ENCODE measurements at places on chromosomes 1 and 21.

- DNase-seq, result peak; percentile 40
Measured at GRCh38 chr1:217275655-217276398, 355.1 kb downstream of the GPATCH2 start.

- DNase-seq, result no peak
Measured at GRCh38 chr1:46577671-46578070, 26.2 kb upstream of the KNCN start.

GRCh38 chr1:93585059-93585966 is 96.3 kb downstream of the BCAR3 start:
- no peak for DNase-seq

DNA sequence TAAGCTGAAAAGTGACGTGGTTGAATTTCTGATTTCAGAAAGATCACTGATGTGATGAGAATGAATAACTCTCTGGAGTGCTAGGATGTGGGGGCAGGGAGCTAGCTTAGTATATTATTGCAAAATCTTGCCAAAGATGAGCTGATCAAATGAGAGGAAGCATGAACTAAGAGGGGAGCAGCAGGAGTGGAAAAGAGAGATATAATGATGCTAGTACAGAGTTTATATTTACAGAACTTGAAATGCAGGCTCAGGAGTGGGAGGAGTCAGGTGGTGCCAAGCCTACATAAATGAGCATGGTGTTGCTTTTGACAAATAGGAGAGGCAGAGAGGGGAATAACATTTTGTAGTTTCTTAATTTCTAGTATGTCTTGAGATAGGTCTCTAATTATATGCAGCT is 38.1 kb upstream of the NBL1 start:
- no peak for DNase-seq

DNA sequence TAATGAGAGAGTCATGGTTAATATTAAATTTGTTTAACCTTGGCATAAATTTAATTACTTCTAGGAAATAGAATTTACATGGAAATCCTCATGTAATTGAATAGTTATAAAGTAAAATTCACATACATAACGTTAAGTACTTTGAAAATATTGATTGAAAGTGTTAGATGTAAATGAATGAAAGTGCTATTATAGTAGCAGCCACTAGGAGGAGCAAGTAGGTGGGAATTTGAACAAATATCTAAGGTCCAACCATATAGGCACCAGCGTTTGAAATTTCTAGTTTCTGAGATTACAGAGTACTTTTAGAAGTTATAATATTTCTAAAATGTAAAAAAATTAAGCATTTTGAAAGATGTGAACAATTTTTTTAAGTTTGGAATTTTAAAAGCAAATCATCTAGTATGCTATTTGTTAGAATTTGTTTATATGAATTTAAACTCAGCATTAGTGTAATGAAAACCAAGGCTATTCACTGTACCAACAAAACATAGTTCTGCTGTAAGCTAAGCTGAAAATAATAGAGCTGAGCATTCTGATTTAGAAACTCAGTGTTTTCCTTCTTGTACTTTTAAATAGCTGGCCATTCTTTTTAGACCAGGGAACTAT is 3.3 kb downstream of the B3GALT2 start:
- DNase-seq, result peak; percentile 50

- DNase-seq, result peak; percentile 65
Measured at GRCh38 chr1:185813401-185813979, 79.3 kb downstream of the HMCN1 start.

DNA sequence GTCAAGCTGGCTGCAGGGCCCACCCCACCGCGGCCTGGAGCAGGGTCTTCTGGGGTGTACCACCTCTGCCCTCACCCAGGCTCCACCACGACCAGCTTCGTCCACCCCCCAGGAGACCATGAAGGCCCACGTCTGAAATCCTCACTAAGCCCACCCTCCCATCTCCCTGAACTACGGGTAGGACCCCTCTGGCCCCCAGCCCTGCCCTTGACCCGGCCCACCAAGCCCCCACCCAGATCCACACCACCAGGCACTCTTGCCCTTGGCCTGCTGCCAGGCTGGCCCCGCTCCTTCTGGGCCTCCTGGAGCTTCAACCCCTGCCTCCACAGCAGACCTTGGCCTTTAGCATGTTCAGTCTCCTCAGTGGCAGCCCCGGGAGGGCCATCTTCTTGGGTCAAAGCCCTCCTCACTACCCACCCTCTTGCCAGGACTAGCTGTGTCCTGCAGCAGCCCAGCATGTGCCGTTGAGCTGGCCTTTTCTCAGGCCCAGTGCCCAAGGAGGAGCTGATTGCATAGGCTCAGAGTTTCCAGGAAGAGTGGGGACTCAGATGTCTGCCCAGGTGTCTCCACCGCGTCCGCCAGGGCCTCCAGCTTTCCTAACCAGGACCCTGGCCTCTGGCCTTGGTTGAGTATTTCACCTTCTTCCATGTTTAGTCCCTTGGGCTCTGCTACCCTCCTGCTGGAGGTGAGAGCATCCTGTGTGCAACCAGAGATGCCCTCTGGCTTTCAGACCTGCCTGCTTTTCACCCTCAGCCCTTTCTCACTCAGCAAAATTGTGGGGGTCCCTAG is 17.7 kb upstream of the SAMD11 start:
- DNase-seq, result no peak

GRCh38 chr1:43383449-43383848 is 6.2 kb downstream of the MED8 start:
- DNase-seq, result no peak

GRCh38 chr1:193747579-193747978 is 561.2 kb upstream of the B3GALT2 start:
- DNase-seq, result peak; percentile 27

DNA sequence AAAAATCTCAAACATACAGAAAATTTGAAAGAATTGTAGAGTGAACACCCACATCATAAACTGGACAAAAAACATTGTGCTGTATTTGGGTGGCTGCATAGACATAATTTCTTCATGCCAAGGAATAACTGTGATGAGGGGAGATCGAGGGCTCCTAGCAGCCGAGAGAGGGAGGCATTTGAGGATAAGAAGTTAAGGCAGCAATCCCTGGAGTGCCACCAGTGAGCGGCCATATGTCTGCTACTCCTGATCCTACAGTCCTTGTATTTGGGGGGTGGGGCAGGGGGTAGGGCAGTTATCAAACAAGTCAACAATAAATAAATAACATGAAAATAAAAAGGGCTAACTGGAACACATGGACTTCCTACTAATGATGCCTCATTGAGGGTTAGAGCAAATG is 54.5 kb downstream of the ATP5PO start:
- DNase-seq, result no peak

GRCh38 chr1:103129255-103129654 is 20.9 kb upstream of the COL11A1 start:
- DNase-seq, result no peak

DNA sequence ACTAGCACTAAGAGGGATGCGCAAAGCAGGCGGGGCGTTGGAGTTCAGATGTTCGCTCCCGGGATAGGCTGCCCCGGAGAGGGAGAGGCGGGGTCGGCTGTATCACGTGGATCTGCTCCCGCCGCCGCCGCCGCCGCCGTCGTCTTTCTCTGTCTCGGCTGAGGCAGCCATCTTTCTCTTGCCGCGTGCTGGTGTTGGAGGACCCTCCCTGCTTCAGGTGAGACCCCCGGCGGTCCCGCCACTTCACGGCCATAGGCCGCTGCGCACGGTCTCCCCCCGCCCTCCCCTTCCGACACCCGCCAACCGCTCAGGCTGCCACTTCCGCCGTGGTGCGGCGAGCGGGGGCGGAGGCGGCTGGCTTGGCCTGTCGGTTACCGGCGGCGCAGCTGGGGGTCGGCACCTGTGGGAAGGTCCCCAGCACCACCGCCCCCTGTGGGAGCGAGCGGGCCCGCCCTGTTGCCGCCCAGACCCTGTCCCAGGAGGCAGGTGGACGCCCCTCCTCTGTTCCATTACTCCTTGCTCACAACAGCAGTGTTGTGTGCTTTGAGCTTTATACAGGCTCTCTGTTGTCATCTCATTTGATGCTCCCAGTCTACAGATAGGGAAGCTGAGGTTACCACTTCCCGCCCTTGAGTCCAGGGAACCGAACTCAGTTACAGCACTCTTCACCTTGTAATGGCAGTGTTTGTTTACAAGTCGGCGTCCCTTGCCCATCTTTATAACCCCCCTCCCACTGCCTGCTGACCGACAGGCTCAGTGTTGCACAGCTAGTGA is at the start of gene BTF3L4:
TSS of gene BTF3L4 (plus strand) at position 133 of the 774 bp plus-strand sequence. CDS start 3,553 bp downstream, outside the sequence.
- DNase-seq, result peak; percentile 81

- DNase-seq, result no peak
Measured at GRCh38 chr1:6580119-6580592, 362 bp downstream of the ZBTB48 start.

GRCh38 chr1:64092851-64093371 is 110.5 kb upstream of the UBE2U start:
- DNase-seq, result no peak

DNA sequence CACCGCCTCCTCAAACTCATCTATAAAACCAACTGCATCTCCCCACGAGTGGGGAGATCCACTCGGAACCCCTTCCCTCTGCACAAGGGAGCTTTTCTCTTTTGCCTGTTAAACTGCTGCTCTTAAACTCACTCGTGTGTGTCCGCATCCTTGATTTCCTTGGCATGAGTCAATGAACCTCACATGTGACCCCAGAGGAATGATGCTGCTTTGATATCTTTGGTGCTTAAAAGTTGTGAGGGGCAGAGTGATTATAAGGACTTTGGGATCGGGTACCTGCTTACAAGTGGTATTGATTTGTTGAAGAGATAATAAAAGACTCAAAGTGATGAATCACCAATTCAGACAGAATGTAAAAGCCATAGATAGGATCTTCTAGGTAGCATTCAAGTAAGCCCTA is 125.3 kb downstream of the GREM2 start:
- DNase-seq, result no peak

DNA sequence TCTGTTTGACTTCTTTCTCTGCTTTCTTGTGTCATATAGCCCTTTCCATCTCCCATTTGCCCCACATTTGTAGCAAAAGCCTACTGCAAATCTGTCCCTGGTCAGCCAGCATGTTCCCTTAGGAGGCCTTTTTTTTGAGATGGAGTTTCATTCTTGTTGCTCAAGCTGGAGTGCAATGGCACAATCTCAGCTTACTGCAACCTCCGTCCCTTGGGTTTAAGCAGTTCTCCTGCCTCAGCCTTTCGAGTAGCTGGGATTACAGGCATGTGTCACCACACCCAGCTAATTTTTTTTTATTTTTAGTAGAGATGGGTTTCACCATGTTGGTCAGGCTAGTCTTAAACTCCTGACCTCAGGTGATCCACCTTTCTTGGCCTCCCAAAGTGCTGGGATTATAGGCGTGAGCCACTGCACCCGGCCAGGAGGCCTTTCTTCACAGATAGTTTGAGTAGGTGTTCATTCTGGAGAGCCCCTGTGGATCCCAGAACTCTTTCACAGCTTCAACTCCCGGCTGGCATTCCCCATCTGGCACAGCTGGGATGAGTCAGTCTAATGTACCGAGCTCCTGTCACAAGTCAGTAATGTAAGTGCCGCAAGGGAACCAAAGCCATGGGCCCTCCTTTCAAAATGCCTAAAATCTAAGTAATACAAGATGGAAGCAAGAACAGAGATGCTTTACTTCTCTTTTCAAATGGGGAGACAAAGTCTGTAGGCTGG is 9.4 kb upstream of the NHLH1 start:
- no peak for DNase-seq

GRCh38 chr1:152967201-152967600 is 3.2 kb upstream of the SPRR4 start:
- DNase-seq, result no peak

DNA sequence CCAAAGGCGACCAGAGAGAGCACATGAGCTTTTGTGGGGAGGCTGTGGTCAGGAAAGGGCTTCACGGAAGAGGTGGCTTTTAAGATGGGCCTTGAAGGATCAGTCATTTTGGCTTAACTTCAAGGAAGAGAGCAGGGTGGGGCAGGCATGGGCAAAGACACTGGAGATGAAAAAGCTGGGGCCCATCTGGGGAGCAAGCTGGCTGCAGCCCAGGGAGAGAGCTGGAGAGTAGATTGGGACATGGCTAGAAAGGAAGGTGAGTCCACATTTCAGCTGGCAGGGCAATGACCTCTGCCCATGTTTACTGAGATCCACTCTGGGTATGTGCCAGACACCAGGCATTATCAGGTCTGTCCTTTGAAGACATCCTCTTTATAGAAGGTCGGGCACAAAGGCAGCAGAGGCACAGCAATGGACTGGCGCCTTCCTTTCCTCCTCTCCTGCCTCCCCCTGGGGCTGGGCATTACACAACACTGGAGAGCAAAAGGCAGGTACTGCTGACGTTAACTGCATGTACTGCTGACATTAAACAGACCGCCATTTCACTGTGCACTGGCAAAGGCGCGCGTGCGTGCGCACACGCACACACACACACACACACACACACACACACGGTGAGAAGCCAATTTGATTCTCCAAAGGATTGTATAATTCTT is 2.2 kb upstream of the UBXN10 start:
- DNase-seq, result no peak

Measured in astrocyte of the cerebellum (primary cell).